Effector CD4-positive, alpha-beta T cell (primary cell): ENCODE measurements at places on chromosomes 5 and 9.
A peak's percentile ranks its signal among the peaks of the same experiment; 100 is the strongest.

GRCh38 chr9:21558615-21559401, 76.7 kb upstream of the IFNE start:
- peak; percentile 2 for DNase-seq

GRCh38 chr5:143116814-143117213, 286.7 kb downstream of the NR3C1 start:
- no peak for DNase-seq

GRCh38 chr9:69919461-69920061, 98.9 kb downstream of the CFAP95 start:
- no peak for DNase-seq

DNA sequence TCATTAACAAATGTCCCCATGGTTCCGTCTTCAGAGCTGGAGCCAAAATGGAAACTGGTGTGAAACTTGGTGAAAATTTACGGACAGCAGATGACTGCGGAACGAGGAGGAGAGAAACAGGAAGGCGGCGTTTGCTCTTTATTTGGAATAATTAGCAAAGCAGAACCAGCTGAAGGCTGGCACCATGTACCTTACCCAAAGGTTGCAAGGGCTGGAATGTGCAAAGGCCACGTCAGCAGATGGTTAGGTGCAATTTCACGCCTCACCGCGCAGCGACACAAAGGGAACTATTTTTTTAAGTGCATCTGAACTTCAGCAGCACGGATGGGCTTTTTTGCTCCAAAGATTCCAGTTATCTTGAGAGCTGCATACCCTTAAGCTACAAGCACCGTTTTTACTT, 127.4 kb downstream of the COL23A1 start:
- DNase-seq = no peak

- DNase-seq = no peak
Observed at GRCh38 chr5:89471541-89471940, 588.6 kb upstream of the MEF2C start.

- no peak for DNase-seq
Observed at GRCh38 chr9:122656378-122656777, 1.0 kb downstream of the OR1B1 start.

DNA sequence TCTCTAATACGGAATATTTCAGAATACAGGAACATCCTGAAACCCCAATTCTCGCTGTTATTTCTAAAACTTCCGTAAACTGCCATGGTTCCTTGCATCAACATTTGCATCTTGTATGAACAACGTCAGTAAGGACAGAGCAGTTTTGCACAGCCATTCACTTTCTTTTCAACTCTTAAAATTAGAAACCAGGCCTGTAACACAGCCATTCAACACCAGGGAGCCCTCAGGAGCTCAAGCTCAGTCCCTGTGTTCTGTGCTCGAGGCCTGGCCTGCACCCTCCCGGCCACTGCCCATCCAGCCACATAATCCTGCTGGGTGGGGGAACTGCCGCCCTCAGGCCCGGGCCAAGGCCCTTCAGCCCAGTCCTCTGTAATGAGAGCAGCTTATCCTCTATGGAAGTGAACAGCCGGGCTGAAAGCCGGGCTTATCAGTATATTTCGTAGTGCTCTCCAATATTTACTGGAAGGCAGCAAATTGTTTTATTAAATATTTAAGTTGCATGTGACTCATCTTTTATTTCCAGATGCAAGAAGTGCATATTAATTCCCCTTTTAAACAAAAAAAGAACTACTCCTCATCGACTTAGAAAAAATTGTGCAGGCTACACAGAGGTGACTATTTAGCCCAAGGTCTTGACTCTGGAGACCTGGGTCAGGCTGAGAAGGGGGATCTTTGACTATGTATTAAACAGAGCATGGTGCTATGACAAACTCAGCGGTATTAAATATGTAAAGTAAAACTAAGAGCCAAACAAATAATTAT, 33.2 kb upstream of the SLC6A3 start:
- no peak for DNase-seq

GRCh38 chr5:167030500-167031120, 1260.8 kb upstream of the WWC1 start:
- DNase-seq = no peak

- DNase-seq = no peak
Observed at GRCh38 chr5:139657363-139658321, 9.5 kb downstream of the CXXC5 start.

- no peak for DNase-seq
Observed at GRCh38 chr5:133433641-133434040, 178.7 kb downstream of the FSTL4 start.

- DNase-seq = no peak
Observed at GRCh38 chr9:110728058-110728457, 59.5 kb downstream of the MUSK start.

DNA sequence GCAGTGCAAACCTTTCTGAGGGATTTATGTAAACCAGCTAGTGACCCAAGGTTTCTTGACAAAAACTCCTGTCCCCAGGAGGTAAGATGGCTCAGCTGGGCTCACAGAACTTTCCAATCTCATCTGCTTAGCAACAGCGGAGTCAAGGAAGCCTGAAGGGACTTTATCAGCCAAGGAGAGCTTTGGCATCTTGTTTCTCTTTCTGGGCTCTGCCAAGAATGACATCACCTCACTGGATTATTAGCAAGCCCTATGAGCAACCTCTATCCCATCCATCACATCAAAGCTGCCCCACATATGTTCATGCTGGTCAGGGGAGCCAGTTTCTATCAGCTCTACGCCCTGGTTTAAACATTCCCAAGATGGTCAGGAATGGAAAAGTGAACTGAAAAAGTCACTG, 461.3 kb downstream of the ENC1 start:
- no peak for DNase-seq

DNA sequence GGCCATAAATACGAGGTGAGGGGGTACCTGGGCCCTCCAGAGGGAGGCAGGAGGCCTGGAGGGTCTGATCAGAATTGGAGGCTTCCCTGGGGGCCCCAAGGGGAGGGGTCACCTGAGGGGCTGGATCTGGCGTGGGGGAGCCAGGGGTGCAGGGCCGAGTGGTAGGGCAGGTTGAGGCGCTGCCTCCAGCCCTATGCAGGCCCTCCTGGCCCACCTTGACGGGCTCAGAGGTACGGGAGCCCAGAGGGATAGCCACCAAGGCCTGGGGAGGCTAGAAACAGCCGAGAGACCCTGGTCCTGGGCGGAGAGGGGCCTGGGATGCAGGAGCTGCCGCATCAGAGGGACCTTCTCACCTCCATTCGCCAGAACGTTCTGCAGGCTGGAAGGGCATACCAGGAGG, 24.3 kb downstream of the LHX3 start:
- no peak for DNase-seq

- DNase-seq = no peak
Observed at GRCh38 chr5:5266297-5266696, 126.2 kb downstream of the ADAMTS16 start.

GRCh38 chr5:96614110-96614691, 48.0 kb upstream of the CAST start:
- DNase-seq = peak; percentile 25

- DNase-seq = no peak
Observed at GRCh38 chr9:130263601-130264413, 1.8 kb upstream of the HMCN2 start.

DNA sequence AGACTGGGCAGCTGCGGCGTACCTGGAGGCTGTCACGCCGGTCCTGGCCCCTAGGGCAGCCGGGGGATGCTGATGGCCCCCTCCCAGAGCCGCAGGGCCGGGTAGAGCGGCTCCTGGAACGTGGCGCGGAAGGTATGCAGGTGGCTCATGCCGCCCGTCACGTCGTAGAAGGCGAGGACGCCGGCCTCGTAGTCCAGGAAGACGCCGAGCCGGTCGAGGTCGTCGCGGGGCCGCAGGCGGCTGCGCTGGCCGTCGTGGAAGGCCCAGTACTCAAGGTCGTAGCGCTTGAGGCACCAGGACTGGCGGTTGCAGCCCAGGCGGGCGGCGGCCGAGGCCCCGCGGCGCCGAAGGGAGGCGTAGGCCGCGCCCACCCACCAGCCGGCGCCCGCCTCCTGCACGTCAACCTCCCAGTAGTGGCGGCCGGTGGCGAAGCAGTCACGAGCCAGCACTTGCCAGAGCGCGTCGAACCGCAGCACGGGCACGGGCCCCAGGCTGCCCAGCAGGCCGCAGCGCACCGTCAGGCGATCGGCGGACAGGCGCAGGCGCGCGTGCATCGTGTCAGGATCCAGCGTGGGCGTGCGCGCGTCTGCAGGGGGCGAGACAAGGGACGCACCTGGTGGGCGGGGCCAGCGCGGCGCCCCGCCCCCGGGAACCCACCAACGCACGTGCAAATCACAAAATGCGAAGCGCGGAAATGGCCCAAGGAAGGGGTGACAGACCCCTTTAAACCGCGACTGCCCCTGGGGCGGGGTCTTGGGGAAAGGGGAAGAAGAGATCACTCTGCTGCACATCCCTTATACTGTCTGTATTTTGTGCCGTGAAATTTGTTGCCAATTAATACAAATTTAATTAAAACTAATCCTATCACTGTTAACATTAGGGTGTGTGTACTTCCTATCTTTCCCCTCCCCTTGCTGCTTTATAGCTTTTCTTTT, 31.2 kb downstream of the NANS start:
- DNase-seq = no peak

- DNase-seq = no peak
Observed at GRCh38 chr9:113361304-113362018, 12.1 kb downstream of the BSPRY start.

DNA sequence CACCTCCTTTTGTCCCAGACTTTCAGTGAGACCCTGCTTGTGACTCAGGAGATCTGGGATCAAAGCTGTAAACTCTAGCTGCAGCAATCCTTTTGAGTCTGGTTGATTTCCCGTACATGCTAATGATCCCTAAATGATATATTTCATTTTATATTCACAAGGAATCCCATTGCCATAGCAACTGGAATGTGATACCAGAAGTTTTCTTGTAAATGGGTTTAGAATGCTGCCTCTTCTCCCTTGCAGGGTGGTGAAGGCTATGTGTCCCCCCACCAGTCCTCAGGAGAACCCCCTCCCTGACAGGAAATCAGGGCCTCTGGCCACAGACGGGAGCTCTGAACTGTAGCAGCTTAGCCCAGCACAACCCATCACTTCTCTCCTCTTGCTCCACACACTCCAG, 215.0 kb downstream of the FSTL4 start:
- DNase-seq = no peak

DNA sequence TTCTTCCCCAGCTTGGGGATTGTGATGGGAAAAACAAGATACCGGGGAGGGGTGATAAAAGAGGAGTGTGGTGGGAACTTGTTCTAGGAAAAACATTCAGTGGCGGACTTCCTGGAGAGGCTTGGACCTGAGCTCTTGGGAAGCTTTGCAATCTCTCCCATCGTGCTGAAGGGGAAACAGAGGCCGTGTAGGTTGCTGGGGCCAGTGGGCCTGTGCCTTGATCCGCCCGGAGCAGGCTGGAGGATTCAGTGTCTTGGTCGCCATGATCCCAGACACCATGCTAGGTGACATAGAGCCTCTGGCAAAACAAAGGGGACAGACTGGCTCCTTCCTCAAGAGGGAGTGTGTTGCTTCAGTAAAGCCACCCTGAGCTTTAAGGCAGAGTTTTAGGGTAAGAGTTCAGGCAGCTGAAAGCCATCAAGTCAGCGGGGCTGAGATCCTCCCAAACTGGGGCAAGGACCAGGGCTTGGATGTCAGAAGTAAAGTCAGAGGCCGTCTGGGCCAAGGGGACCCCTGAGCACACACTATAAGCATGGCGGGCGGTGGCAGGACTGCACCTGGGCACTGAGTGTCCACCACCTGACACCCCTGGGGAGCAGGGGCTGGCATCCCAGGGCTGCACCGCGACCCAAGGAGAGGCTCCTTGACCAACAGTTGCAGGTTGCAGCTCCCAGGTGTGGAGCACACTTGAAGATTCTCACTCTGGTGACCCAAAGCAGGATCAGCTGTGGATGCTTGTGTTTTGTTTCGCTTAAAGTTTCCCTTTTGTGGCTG, 44.7 kb downstream of the TRIP13 start:
- DNase-seq = no peak

GRCh38 chr5:135332519-135333150, 66.4 kb downstream of the MACROH2A1 start:
- DNase-seq = no peak

DNA sequence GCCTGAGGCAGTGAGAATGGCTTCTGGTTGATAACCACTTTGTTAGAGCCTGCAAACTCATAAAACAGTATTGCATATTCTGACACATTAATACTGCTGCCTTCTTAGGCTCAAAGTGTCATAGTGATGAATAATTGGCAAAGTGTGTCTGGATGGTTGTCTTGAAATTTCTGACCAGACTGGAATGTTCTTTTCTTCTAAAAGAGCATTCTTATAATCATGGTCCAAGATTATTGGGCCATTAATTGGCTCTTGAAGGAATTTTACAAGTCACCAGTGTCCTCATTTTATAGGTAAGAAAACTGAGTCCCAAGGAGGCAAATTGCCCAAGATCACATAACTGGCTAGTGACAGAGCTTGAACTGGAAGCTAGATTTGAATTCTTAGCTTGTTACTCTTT, 111.7 kb downstream of the PCSK1 start:
- no peak for DNase-seq

- DNase-seq = no peak
Observed at GRCh38 chr5:139851558-139851957, 56.0 kb downstream of the PSD2 start.

DNA sequence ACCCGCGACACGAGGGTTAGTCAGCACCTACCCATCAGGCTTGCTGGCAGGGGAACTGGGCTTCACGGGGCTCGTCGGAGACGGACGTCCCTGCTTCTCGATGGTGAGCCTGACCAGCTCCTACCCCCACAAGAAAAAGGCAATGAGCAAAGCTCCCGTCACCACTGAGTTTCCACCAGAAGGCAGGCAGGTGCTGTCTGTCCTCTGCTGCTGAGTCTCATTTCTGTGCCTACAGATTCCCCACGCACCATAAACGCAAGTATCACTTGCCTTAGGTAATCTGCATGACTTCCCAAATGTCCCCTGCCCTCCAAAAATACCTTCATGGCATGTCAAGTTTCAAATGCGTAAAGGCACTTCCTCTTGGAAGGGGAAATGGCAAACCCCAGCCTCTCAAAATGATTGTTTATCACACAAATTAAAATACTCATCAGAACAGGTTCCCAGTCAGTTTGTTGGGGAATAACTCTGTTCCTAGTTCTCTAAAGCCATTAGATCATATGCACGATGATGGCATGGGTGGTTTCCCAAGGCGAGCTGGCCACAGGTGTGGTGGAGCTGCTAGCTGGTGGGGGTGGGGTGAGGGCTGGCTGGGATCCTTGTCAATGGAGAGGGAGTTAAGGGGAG, 85.0 kb downstream of the PRRT1B start:
- DNase-seq = no peak

- DNase-seq = no peak
Observed at GRCh38 chr9:78549711-78550110, 252.8 kb downstream of the PSAT1 start.

DNA sequence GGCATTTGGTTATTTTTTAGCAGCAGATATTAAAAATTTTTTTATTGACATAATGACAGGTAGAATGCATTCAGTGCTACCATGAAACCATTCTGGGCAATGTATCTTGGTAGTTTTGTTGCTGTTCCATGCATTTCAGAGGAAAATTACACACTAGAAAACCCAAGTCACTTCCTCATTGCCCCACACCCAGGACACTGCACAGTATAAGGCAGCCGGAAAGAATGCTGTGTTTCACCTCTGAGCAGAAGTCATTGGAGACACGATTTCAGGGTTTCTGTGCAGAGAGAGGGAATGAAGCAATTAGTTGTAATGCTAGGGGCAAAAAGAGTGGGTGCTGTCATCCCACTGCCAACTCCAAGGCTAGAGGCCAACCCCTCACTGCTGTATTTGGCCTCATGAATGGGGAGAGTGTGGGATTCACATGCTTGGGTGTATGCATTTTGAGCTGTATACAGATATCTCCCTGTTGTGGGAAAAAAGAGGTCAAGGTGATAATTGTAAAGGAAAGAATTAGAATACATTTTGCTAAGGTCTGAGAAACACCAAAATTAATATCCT, 290.5 kb downstream of the BNC2 start:
- DNase-seq = no peak
